Progenitor cell of endocrine pancreas (in vitro differentiated cells): ENCODE measurements at places on chromosomes 7 and 10.

- no peak for DNase-seq
- H3K27ac ChIP-seq = no peak overlapping the region
- H3K4me1 ChIP-seq = peaks cover 9% of the 10 kb centered on the region
- H3K27me3 ChIP-seq = peaks cover 61% of the 10 kb centered on the region
- H3K36me3 ChIP-seq = no peaks in the 10 kb centered on the region
These were observed 5.6 kb upstream of the ABLIM1 start for GRCh38 chr10:114663626-114664025.

GRCh38 chr10:91627344-91628102, 5.3 kb downstream of the PPP1R3C start:
- no peak for DNase-seq
- peaks cover 46% of the 10 kb centered on the region for H3K36me3 ChIP-seq
- peaks cover 23% of the 10 kb centered on the region for H3K4me1 ChIP-seq
- H3K27ac ChIP-seq = no peak overlapping the region
- no peaks in the 10 kb centered on the region for H3K27me3 ChIP-seq
- H3K4me3 ChIP-seq = no peak overlapping the region

- no peaks in the 10 kb centered on the region for H3K4me1 ChIP-seq
- H3K27me3 ChIP-seq = no peaks in the 10 kb centered on the region
- no peak overlapping the region for H3K4me3 ChIP-seq
- DNase-seq = no peak
- no peak overlapping the region for H3K27ac ChIP-seq
These were observed 114.8 kb upstream of the ARID5B start for GRCh38 chr10:61786728-61787127.

- H3K4me1 ChIP-seq = peaks cover 7% of the 10 kb centered on the region
- no peak for DNase-seq
- H3K27me3 ChIP-seq = peaks cover 21% of the 10 kb centered on the region
- H3K27ac ChIP-seq = no peak overlapping the region
- H3K36me3 ChIP-seq = no peaks in the 10 kb centered on the region
These were observed 8.9 kb upstream of the ACSL5 start for GRCh38 chr10:112365014-112365432.
